ENCODE measurements at places on chromosomes 13 and 19.
A peak's percentile ranks its signal among the peaks of the same experiment; 100 is the strongest.

DNA sequence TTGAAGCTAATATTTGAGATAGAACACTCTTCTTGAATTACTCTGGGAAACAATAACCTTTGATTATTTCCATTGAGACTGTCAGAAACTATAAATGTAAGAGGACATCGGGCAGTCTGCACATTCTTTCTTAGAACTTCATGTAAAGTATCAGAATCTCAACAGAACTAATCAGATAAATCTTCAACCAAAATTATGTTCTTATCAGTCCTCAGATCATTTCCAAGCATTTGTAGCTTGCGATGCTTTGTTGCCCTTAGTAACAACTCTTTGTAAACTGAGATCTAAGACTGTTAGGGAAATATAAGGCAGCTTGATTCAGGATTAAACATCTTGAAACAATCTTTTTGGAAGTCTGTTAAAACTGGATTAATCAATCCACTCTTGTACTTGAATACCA is 70.3 kb downstream of the FNDC3A start:
- DNase-seq, result no peak

- no peak for DNase-seq
These were observed 24.4 kb downstream of the SPATA13 start for GRCh38 chr13:24184882-24185281.

- peak; percentile 23 for DNase-seq
These were observed 9.4 kb upstream of the GRAMD1A start for GRCh38 chr19:34990578-34991192.

- no peak for DNase-seq
These were observed 318.4 kb upstream of the OBI1 start for GRCh38 chr13:78977311-78977710.

- DNase-seq, result no peak
These were observed 70.5 kb downstream of the IRS2 start for GRCh38 chr13:109715902-109716301.

DNA sequence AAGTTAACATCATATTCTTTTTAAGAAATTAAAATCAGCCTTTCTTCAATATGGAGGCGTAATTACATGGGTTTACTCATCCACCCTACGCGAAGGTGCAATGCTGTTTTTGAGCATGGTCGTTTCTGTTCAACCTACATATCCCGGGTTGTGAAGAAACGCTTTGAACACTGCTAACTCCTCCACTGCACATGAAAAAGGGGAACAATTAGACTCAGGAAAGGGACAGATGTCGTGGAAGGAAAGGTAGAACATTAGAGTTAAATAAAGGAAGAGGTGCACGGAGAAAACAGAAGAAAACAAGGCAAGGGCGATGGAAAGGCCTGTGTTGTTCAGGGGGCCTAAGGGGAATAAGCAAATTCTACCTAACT is 4.1 kb downstream of the ZIC5 start:
- no peak for DNase-seq

GRCh38 chr19:5850743-5851293 is 431 bp downstream of the FUT3 start:
- DNase-seq, result no peak

DNA sequence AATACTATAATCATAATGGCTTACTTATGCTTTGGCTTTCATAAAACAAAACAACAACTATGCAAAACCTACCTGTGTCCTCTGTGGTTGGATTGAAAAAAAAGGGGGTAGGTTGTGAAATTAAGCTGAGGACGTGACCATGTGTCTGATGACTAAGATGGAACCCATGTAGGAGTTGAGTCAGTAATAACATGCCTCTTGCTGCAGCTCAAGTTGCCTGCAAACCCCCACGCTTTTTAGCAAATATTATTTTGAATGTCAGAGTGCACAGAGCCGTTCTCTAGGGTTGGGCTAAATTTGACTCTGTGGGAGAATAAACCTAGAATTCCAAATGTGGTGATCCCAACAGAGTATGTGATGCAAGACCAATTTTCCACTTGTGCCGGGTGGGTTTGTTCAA is 209.3 kb downstream of the KCNRG start:
- DNase-seq, result no peak

DNA sequence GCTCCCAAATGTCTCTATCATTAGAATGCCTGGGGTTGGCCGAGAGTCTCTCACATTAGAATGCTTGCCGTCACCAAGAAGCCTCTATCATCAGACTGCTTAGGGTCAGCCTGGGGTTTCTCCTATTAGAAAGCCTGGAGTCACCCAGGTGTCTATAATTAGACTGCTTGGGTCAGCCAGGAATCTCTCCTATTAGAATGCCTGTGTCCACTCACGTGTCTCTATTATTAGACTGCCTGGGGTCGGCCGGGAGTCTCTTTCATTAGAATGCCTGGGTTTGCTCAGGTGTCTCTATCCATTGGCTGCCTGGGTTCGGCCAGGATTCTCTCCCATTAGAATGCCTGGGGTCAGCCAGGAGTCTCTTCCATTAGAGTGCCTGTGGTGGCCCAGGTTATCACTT is 1453.1 kb downstream of the UQCRFS1 start:
- DNase-seq, result no peak

DNA sequence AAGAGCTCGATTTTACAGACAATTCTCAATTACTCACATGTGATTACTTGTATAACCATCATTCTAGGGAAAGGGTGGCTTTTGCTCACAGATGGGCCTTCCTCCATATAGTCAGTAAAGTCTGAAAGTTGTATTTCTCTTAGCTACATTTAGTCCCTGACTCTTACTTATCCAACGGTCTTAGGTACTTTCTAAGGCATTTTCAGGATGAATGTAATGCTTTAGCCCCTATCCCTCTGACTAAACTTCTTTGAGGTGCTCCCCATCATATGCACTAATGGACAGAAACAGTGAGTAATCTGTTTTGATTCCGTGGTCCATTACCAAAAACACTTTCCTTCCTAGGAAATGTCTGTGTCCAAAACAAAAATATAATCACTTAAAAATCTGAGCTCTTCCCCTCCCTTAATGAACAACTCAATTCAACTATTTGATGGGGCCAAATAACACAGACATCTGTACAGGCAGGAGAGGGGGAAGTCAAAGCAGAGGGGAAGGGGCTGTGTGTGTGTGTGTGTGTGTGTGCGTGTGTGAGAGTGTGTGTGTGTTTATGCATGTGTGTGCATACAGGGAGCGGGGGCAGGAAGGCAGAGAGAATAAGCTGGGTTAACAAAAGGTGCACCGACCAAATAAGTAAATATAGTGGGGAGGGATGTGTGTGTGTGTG is 84.9 kb downstream of the USP12 start:
- no peak for DNase-seq

DNA sequence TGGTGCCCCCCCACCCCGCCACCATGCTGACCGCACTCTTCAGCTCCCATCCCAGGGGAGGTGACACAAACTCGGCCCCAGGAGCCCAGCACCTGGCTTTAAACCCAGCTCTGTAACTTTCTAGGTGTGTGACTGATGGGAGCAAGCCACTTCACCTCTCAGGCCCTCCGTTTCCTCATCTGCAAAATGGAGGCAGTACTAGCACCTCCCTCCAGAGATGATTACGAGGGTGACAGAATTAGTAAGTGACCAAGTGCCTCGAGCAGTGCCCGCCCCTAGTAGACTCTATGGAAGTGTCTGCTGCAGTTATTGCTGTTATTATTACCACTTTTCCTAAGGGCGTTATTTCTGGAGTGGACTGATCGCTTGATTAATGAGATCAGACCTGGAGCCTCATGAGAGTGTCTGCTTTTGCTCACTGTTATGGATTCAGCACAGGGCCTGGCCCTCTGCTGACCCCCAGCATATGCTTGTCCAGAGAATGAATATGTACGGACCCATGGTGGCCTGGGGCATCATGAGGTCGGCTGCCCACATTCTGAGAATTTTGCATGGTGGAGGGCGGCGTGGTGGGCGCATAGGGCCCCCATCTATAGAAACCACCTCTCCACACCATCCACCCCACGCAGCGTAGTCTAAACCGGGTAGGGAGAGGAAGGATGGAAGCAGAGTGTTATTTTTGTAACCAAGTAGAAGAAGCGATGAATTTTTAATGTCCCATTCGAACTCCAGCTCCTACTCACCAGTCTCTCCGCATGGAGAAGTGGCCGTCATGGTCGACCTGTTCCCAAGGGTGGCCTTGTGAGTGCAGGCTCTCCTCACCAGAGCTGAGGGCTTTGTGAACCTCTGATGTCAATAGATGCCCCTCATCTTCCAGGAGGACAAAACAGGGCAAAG is 48.2 kb downstream of the CAPN12 start:
- DNase-seq, result no peak
